Lung microvascular endothelial cell (primary cell): ENCODE measurements at places on chromosomes 1 and 21. TPM values are rescaled to one million over a fixed set of nuclear protein-coding genes. Genes with fewer than 3 reads are reported as not detected.
A peak's percentile ranks its signal among the peaks of the same experiment; 100 is the strongest.

DNA sequence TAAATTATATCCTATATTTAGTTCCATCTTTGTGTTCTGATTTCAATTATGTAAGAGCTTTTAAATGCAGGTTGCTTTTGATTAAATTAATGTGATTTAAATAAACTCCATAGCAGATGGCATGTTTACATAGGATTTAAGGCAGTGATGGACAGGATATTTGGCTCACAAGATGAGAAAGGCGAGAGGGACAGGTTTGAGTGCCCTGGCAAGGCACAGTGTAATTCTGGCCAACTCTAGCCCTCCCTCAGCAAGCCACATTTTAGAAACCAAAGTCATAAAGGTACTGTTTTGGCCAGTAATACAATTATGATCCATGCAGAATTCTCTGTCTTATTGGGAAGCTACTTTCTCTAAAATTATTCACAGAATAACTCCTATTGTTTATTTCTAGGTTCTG, 50.6 kb upstream of the C1orf146 start:
- DNase-seq = no peak

- no peak for DNase-seq
These were observed 196.4 kb downstream of the GREM2 start for GRCh38 chr1:240415532-240415931.

GRCh38 chr1:177286396-177286795, 115.6 kb downstream of the BRINP2 start:
- DNase-seq = no peak

GRCh38 chr1:220113136-220113695, 19.3 kb downstream of the IARS2 start:
- DNase-seq = peak; percentile 58

NMNAT2 gene
- total RNA-seq = 0.20 and 0.22 TPM in 2 replicates

DNA sequence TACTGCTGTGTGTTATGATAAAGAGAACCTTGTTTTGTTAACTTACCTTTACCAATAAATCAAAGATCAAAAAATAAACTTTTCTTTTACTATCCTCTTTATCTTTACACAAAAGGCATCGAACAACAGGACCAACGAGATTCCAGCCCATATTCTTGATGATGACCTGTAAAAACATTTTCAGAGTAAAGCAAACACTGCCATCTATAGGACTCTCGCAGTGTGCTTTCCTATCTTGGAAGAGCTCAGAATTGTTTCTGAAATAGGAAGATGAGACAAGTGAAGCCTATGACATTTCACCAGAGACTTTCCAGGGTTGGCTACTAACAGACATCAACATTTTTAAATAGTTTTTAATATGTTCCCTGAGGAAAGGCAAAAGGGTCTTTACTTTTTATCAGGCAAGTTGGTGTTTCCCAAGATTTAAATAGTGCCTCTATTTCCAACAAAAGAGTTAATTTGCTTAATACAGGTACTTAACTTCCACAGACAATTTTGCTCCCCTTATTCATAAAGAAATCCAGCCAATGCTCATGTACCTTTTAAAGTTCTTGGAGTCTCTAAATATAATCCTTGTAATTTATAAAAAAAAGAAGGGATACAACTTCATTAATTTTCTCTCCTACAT, 7.3 kb downstream of the GLMN start:
- DNase-seq = peak; percentile 76

CFAP57 gene
- total RNA-seq = 0.20 and 0.22 TPM in 2 replicates

GRCh38 chr1:242886137-242886536, 361.6 kb upstream of the PLD5 start:
- no peak for DNase-seq

DNA sequence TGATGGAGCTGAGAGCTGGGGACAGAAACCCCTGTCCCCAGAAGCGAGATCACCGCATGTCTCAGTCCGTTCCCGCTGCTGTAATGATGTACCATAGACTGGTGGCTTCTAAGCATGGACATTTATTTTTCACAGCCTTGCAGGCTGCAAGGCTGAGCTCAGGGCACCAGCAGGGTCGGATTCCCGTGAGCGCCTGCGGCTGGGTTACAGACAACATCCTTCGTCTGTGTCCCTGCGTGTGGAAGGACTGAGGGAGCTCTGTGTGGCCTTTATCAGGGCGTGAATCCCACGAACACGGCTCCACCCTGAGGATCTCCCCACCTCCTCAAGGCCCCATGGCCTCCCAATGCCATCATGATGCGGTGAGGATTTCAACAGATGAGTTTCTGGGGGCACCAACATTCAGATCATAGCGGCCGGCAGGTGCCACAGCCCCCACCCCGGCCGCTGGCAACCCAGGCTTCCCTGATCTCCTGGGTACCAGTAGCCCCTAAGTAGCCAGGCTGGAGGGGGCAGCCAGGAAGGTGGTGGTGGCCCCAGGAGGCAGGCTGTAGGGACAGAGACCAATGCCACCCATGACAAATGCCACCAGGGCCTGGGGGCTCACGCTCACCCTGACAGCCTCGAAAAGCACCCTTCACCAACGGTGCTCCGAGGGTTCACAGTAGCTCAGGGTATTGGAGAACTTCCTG, 104.4 kb downstream of the CRYAA start:
- no peak for DNase-seq

- no peak for DNase-seq
These were observed 1.8 kb upstream of the LHX9 start for GRCh38 chr1:197915260-197915861.

C4BPA gene
- not detected in 2 replicates for total RNA-seq

KMO gene
- total RNA-seq = not detected in 2 replicates

- no peak for DNase-seq
These were observed 6.5 kb downstream of the LGALS8 start for GRCh38 chr1:236530286-236530685.

DNA sequence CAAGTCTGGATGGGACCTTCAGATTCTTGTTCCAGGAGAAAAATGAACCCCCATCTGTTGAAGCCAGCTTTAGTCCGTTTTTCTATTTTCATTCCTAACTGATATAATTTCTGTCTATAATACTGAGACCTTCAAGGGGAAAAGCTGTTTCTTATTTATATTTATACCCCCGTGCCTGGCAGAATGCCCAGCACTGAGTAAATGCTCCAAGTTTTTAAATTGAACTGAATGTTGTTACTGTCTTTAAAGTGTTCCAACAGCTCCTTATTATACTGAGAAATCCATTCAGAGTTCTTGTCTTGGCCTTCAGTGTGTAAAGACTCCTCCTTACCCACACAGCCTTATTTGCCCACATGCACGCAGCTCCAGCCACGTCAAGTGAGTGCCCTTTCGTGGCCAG, 178.6 kb upstream of the HMGB4 start:
- no peak for DNase-seq

DNA sequence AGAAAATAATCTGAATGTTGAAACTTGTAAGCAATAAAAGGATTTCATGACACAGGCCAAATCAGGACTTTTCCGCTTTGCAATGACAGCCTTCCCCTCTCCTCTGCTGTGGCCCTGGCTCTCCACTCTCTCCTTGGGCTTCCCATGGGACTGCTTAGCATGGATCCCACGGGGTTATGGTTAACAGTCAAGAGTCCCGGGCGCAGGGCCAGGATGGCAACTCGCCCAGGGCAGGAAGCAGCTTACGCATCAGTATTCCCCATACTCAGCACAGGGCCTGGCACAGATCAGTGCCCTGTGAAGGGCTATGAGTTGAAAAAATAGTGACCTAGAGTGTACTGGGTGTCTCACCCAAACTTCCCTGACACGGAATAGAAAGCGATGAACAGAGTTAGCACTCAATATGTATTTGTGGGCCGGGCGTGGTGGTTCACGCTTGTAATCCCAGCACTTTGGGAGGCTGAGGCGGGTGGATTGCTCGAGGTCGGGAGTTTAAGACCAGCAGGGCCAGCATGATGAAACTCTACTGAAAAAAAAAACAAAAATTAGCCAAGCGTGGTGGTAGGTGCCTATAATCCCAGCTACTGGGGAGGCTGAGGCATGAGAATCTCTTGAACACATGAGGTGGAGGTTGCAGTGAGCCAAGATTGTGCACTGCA, 29.1 kb upstream of the GRHL3 start:
- DNase-seq = peak; percentile 95

DNA sequence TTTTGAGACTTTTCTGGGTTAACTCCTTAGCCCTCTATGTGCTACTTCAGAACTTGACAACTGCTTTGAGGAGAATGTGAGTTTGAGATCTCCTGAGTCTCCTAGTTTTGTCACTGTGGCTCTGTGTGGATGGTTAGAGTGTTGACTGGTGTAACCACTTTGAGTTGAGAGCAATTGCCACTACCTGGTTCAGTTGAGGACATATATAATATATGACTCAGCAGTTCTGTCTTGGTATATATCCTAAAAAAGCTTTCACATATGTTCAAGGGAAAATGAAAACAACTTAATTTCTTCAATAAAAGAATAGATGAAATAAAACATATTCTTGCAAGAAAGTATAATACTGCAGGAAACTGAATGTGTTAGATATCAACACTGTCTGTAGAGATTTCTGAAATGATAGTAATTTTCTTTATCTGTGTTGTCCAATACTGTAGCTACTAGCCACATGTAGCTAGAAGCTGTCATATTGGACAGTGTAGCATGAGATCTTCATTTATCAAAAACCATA, 96.7 kb upstream of the QSOX1 start:
- no peak for DNase-seq

- DNase-seq = no peak
These were observed 62.8 kb downstream of the RHOU start for GRCh38 chr1:228798035-228798434.

HHIPL2 gene
- total RNA-seq = not detected in 2 replicates

SYNC gene
- 11.3 and 13.9 TPM in 2 replicates for total RNA-seq

DNA sequence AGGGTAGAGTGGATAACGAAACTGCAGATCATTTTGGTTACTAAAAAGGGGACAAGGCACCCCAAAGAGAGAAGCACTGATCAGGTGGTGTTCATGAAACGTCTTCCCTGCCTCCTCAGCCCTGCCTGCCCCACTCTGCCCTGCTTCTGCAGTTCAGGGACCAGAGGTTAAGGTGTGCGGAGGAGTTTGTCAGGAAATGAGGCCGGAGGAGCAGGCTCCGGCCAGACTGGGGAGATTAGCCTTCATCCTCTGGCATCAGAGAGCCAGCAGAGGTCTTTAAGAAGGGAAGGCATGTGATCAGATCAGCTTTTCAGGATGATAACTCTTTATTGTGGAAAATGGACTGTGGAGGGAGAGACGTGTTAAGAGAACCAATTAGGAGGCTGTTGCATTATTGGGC, 291.9 kb upstream of the NR5A2 start:
- no peak for DNase-seq

DNA sequence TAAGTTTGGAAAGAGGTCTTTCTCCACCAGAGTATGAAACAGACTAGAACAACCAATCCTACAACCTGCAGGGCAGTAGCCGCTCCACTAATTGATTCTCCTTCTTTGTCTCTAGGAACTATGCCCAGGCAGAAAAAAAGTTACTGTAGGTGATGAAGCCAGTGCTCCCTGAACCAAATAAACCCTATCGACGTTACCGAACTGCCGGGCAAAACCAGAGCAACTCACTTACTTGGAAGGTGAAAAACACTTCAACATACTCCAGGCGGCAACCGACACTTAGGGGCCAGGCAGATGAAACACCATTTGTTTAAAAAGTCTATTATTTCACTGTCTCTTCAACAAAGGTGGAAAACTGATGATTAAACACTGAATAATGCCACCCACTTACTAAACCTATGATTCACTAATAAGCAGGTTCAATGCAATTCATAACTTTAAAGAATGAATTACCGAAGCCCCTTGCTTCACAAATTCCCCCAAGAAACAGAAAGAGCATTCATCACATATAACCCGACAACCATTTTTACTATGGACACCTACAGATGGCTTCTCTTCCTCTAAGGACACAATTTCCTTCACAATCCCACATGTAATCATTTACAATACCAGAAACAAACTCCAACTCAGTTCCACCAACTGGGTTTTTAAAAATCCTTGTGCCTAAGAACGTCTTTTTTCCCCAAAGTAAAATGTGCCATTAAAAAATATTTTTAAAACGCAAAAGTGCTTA, 1.6 kb downstream of the NRIP1 start:
- DNase-seq = peak; percentile 26

GRCh38 chr1:33244143-33244808, 12.0 kb upstream of the ZNF362 start:
- DNase-seq = no peak

DNA sequence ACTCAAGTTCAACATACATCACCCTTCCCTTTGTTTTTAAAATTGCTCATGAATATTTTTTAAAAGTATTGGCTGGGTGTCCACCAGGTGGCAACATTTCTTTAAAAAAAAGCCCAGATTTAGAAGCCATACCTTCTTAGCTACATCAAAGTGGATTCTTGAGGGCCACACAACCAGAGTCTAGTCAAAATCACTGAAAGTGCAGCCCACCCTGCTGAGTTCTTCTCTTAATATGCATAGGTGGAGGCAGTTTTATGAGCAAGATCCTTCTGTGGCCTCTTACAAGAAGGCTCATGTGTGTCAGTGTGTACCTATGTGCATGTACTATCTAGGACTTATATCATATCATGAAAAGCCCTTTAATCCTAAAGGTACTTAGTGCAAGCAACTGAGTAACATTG, 16.9 kb upstream of the GNG12 start:
- peak; percentile 62 for DNase-seq

LYST gene
- total RNA-seq = 11.8 and 12.7 TPM in 2 replicates

MECR gene
- 12.7 and 15.5 TPM in 2 replicates for total RNA-seq

DNA sequence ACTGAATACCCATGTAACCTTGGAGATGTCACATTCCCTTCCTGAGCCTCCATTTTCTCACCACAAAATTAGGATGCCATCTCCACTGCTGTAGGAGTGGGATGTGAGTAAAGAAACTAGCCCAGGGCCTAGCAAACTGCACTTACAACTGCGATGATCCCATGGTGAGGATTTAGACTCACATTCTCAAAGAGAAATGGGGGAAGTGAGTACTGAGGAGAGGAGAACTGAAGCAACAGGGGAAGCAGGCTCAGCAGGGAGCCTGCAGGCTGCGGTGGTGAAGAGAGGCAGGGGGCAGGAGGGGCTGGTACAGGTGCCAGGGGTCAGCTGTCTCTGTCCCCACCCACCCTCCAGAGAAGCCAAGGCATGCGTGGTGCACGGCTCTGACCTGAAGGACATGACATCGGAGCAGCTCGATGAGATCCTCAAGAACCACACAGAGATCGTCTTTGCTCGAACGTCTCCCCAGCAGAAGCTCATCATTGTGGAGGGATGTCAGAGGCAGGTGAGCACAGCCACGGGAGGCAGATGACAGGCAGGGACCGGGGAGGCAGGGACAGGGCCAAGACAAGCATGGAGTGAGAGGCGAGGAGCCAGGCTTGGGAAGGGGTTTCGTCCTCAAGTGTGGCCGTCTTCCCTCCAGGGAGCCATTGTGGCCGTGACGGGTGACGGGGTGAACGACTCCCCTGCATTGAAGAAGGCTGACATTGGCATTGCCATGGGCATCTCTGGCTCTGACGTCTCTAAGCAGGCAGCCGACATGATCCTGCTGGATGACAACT, 16.4 kb upstream of the ATP1A4 start:
- no peak for DNase-seq

RYR2 gene
- total RNA-seq = under 0.01 and 0.22 TPM in 2 replicates

- DNase-seq = no peak
These were observed 18.3 kb upstream of the PSMB2 start for GRCh38 chr1:35659589-35659988.

- peak; percentile 87 for DNase-seq
These were observed 176.8 kb upstream of the PDE4B start for GRCh38 chr1:65615859-65616258.

GRCh38 chr1:156785458-156785857, 18.1 kb downstream of the PRCC start:
- DNase-seq = no peak
